ENCODE measurements at places on chromosomes 7 and 10.

DNA sequence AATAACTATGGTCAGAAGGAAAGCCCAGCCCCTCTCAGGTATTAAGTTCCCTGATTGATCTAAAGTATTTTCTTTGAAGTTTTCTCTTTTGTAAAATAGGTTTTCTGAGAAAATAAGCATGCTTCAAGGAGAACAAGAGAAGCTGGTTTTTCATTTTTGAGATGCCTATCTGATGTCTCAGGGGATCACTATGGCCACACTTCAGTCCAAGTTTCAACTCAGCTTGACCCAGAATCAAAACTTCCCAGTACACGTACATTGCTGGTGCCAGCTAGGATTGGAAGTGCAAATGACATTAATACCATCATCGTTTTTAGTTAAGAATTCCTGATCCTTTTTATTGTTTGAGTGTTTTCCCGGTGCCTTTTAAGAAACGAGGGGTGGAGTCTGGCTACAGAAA is 7.2 kb downstream of the ITIH5 start:
- no peak overlapping the region for H3K27ac ChIP-seq
- H3K4me1 ChIP-seq: no peaks in the 10 kb centered on the region
- ATAC-seq: no peak
- no peaks in the 10 kb centered on the region for H3K36me3 ChIP-seq
- H3K27me3 ChIP-seq: peaks cover 46% of the 10 kb centered on the region
- no peak overlapping the region for H3K4me3 ChIP-seq

DNA sequence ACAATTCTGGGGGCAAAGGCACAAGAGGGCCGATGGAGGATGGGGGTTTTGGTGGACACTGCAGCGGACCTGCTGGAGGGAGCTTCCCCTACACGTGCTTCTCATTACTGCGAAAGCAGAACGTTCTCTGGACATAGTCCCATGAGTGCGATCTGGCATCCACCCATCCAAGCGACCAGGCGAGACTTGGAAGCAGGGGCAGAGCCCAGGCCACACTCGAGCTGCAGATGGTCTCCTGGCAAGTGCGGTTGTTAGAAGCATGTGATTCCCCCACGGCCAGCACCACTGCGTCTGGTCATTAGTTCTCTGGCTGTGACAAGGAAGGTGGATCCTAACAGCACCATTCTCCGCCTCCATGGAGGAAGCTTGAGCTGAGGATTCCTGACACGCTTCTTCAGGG is 118.4 kb upstream of the TCERG1L start:
- H3K36me3 ChIP-seq: no peaks in the 10 kb centered on the region
- no peaks in the 10 kb centered on the region for H3K4me1 ChIP-seq
- ATAC-seq: no peak
- no peak overlapping the region for H3K27ac ChIP-seq
- H3K4me3 ChIP-seq: no peak overlapping the region
- H3K27me3 ChIP-seq: peaks cover 9% of the 10 kb centered on the region

DNA sequence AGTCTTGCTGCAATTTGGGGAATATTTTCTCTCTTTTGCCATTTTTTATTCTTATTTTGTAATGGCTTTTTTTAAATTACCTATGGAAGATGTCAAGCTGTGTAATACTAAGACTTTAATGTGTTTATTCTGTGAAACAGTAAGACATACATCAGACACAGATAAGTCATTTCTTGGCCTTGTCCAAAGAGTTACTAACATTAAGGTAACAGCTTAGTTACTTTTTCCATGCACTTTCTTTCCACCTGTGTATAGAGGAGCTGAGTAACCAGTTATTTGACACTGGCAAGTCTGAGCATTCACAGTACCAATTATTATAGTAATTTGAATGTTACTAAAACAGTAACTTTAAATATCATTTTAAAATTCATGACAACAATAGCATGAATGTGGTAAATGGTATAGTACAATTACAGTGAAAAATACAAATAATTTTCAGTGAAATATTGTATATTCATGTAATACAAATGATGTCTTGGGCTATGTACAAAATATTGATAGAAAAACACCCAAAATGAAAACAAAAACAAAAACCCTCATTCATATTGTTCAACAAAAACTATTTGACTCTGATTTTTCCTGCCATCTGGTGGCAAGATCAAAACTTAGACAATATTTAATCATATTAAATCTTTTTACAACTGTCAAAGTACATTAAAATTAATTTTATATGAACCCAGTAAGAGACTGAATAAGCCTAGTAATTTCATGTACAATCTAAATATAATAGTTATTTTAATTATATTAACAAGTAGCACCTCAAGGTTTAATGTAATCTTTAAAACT is 259.8 kb upstream of the SEMA3A start:
- no peaks in the 10 kb centered on the region for H3K4me1 ChIP-seq
- no peak overlapping the region for H3K27ac ChIP-seq
- no peaks in the 10 kb centered on the region for H3K36me3 ChIP-seq
- no peak for ATAC-seq
- no peak overlapping the region for H3K4me3 ChIP-seq

DNA sequence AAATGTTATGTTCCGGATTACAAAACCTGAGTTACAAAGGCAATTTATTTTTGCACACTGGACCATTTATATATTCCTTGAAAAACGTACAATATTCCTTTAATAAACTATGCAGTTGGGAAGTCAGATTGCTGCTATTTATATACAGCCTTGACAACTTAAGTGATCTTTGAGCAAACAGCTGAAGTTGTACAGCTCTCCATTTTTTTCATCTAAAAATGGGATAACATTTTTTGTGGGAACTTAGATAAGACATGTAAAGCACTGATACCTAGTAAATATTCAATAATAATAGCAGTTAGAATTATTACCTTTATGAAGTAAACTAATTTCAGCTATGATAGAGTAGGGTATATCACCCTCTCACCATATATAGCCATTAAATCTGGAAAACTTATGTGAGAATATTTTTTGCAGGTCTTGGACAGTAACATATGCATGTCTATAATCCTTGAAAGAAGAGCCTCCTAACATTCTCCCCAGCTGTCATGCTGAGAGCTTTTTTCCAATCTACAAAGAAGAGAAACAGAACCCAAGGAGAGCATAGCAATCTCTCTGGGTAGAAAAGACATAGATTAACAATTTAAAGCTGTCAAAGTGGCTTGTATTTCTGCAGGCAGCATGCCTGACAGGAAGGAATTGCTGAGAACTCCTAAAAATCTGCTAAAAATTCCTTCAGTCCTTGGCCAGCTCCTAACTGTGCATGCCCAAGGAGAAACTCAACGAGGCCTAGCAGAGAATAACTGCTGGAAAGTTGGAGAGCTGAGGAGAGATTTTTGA is 326.0 kb downstream of the CRPPA start:
- no peaks in the 10 kb centered on the region for H3K27me3 ChIP-seq
- no peak overlapping the region for H3K27ac ChIP-seq
- no peaks in the 10 kb centered on the region for H3K4me1 ChIP-seq
- ATAC-seq: no peak
- no peaks in the 10 kb centered on the region for H3K36me3 ChIP-seq

DNA sequence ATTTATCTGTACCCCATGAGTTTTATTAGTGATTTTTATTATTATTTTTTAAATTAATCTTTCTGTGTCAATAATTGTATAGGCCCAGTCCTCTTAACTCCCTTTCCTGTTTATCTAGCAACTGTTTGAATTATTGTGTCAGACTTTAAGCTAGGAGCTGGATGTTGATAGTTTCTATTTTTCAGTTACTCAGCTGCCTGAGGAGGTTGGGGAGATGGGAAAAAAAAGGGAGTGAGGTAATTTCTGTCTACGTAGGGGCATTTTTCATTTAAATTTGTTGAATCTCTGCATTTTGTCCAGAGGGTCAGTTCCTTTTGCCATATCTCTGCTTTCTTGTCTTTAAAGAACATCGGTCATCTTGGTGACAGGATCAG is 5.0 kb upstream of the ZNF518A start:
- H3K27me3 ChIP-seq: peaks cover 80% of the 10 kb centered on the region
- H3K36me3 ChIP-seq: peaks cover 8% of the 10 kb centered on the region
- ATAC-seq: no peak
- H3K4me3 ChIP-seq: no peak overlapping the region

DNA sequence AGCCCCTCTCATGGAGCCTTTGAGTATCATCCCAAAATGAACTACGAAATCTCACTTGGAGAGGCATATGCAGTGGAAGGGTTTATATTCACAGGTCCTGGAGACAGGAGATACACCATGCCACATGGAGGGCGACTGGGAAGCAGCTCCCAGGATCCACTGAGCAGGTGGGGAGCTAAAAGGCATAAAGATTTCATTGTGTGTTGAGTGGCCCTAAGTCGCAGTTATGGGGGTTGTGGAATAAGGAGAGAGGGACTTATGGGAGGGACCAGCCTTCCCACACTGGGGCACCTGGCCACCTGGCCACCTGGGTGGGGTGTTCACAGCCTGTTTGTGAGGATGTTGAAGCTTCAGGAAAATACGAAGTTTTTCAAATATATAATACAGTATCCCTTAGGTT is 37.0 kb upstream of the CHST3 start:
- H3K27me3 ChIP-seq: peaks cover 3% of the 10 kb centered on the region
- no peak for ATAC-seq
- H3K4me1 ChIP-seq: no peaks in the 10 kb centered on the region
- H3K36me3 ChIP-seq: no peaks in the 10 kb centered on the region

- no peaks in the 10 kb centered on the region for H3K27me3 ChIP-seq
- no peak overlapping the region for H3K27ac ChIP-seq
- H3K4me3 ChIP-seq: no peak overlapping the region
- H3K4me1 ChIP-seq: no peaks in the 10 kb centered on the region
- H3K36me3 ChIP-seq: no peaks in the 10 kb centered on the region
Observed at GRCh38 chr10:34024693-34025425, 690.4 kb upstream of the NRP1 start.

- ATAC-seq: peak; percentile 76
- H3K27ac ChIP-seq: peak overlapping the region; percentile 46
- peaks cover 51% of the 10 kb centered on the region for H3K27me3 ChIP-seq
- peaks cover 19% of the 10 kb centered on the region for H3K4me1 ChIP-seq
- peak overlapping the region; percentile 82 for H3K4me3 ChIP-seq
Observed at GRCh38 chr10:117004227-117005025, 561 bp downstream of the SHTN1 start.

DNA sequence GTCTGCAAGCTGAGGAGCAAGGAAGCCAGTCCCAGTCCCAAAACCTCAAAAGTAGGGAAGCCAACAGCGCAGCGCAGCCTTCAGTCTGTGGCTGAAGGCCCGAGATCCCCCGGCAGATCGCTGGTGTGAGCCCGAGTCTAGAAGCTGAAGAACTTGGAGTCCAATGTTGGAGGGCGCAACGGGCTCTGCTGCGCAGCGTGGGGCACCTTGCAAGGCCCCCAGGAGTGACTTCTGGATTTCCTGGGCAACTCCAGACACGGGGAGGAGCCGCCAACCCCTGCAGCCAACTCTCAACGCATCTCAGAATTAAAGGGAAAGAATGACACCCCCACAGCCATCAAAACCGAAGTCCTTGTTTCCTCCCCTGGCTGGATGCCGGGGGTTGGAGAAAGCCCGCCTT is 18.8 kb upstream of the PROSER2 start:
- H3K36me3 ChIP-seq: no peaks in the 10 kb centered on the region
- H3K4me1 ChIP-seq: no peaks in the 10 kb centered on the region
- peaks cover 38% of the 10 kb centered on the region for H3K27me3 ChIP-seq
- H3K27ac ChIP-seq: no peak overlapping the region

DNA sequence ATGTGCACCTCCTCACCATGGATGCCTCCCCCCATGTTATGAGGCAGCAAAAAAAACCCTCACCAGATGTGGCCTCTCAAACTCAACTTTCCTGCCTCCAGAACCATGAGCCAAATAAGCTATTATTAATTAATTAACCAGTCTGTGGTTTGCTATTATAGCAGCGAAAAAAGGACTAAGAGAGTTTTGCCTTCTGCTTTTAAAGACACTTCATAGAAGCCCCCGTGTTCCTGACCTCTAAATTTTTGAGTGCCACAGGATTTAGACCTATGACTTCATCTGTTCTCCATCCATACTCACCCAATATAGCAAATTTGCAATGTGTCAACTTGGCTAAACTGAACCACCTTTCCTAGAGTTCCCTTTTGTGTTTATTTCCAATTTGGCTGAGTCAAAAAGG is 9.2 kb upstream of the SEMA3E start:
- H3K4me3 ChIP-seq: no peak overlapping the region
- no peaks in the 10 kb centered on the region for H3K27me3 ChIP-seq
- no peak overlapping the region for H3K27ac ChIP-seq
- no peak for ATAC-seq

- no peaks in the 10 kb centered on the region for H3K27me3 ChIP-seq
- peaks cover 22% of the 10 kb centered on the region for H3K4me1 ChIP-seq
- H3K36me3 ChIP-seq: peaks cover 11% of the 10 kb centered on the region
- H3K27ac ChIP-seq: peak overlapping the region; percentile 92
- H3K4me3 ChIP-seq: no peak overlapping the region
Observed at GRCh38 chr7:47647181-47647917, 65.4 kb upstream of the TNS3 start.

- no peaks in the 10 kb centered on the region for H3K4me1 ChIP-seq
- H3K27me3 ChIP-seq: peaks cover 7% of the 10 kb centered on the region
- H3K36me3 ChIP-seq: no peaks in the 10 kb centered on the region
- no peak overlapping the region for H3K4me3 ChIP-seq
Observed at GRCh38 chr7:91357379-91357778, 93.1 kb downstream of the FZD1 start.

DNA sequence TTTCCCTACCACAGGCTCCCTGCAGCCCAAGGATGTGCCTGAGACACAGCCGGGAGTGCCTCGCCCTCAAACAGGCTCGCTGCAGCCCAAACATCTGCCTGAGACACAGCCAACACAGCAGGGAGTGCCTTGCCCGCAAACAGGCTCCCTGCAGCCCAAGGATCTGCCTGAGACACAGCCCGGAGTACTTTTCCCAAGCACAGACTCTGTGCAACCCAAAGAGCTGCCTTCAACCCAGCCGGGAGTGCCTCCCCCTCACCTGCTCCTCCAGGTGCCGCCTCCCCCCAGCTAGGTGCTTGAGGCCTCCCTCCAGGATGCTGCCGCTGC is 42.9 kb downstream of the ANTXRL start:
- ATAC-seq: peak; percentile 16
- no peak overlapping the region for H3K4me3 ChIP-seq
- no peak overlapping the region for H3K27ac ChIP-seq
- H3K4me1 ChIP-seq: no peaks in the 10 kb centered on the region
- H3K36me3 ChIP-seq: no peaks in the 10 kb centered on the region

DNA sequence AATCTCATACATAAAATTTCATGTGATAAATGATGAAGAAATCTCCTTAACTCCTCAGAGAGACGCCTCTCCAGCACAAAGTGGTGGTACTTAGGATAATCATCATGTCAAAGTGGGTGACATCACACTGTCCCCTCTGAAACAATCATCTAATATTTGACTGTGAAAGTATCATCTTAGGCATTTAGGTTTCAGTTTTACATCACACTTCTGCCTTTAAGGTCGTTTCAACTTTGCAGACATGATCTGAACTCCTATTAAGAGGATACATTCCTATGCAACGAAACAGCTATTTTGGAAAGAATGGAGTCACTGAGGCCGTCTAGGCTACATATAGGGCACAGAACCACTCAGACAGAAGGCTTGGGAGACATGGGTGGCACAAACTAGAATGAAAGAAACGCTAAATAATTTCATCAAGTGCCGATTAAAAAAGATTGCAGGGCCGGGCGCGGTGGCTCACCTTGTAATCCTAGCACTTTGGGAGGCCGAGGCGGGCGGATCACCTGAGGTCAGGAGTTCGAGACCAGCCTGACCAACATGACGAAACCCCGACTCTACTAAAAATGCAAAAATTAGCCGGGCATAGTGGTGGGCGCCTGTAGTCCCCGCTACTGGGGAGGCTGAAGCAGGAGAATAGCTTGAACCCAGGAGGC is 2.0 kb downstream of the VOPP1 start:
- peak overlapping the region; percentile 96 for H3K4me3 ChIP-seq
- ATAC-seq: peak; percentile 48
- H3K4me1 ChIP-seq: peaks cover 73% of the 10 kb centered on the region

- H3K27me3 ChIP-seq: no peaks in the 10 kb centered on the region
- peaks cover 50% of the 10 kb centered on the region for H3K4me1 ChIP-seq
- H3K27ac ChIP-seq: peak overlapping the region; percentile 100
- no peaks in the 10 kb centered on the region for H3K36me3 ChIP-seq
Observed at GRCh38 chr7:23531050-23531793, 559 bp downstream of the TRA2A start.
